ENCODE measurements at places on chromosomes 5 and 9.

DNA sequence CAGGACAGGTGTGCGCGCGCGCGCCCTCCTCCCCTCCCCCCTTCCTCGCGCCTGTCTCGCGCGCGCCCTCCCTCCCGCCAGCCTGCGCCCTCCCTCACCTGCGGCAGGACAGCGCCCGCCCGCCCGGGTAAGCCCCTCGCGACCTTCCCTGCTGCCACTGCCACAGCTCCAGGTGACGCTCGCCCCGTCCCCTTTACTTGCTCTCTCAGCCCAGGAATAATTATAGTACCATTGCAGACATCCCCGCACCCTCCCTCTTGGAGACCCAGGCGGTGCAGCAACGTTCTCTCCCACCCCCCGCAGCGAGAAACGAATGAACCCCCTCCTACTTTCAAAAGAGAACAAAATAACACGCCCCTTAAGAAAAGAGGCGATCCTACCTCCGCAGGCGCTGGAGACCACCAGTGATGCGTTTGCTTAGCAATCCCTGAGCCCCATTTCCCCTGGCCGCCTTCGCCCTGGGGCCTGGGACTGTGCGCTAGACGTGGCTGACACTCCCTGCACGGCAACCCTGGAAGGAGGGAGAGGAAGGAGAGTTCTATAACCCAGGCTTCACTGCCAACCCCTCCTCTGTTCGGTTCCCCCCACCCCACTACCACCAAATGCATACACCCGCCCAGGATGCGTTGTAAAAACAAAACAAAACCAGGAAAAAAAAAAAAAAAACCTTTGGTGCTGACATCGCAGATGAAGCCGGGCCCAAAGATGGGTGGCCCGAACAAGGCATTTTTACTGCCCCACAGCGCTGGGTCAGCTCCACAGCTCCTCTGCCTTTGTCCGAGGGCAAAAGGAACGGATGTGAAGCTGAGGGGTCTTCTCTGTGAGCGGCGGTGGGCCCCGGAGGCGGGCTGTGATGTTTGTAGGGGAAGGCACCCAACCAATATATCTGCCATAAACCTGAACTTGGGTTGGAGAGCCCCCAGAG, 5.6 kb upstream of the PURA start:
- DNase-seq, result no peak

DNA sequence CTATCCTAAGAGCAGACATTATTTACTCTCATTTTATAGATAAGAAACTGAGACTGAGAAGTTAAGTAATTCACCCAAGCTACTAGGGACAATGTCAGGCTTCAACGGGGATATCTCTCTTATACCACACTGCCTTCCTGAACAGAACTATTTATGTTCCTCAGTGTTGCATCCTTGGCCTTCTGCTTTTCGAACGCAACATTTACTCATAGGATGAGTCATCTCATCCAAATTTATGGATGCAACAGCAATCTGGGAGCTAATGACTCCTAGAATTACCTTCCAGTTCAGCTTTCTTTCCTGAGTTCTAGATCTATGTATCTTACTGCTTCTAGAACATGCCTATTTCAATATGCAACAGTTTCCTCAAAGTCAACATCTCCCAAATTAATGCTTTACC, 103.6 kb upstream of the PAM start:
- no peak for DNase-seq

DNA sequence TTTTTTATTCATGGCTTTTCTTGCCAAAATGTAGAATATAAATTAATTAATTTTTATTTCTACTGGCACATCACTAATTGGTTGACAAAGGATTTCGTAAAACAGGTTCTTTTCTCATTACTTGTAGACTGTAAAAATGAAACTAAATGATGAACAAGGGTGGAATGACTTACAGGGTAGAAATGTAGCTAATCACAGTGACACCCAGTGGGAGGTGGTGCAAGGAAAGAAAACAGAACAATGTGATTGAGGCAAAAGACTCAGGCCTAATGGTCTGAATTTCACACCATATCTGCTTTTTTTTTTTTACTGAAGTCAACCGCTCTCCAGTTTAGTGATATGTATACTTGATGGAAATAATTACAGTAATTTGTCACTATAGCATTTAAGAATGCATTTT, 28.9 kb downstream of the GABRG2 start:
- no peak for DNase-seq

GRCh38 chr5:95948631-95949030, 13.0 kb downstream of the ELL2 start:
- DNase-seq, result no peak

DNA sequence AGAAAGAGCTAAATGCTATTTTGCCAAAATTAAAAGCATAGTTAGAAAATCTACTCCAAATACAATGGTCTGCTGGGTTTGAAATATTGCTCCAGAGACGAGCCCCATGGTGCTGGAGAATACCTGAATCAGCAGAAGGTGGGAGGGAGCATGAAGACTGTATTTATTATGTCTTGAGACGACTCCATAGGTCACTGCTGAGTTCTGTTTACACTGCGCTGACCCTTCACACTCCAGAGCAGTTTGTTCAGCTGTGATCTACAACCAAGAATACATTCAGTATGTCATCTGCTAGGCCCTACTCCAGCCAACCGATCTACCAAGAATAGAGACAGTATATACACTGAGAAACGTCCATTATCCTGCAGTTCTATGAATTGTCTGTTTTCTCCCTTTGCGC, 150.5 kb downstream of the TLE1 start:
- DNase-seq, result no peak
